ENCODE measurements at places on chromosomes 3 and 15.

DNA sequence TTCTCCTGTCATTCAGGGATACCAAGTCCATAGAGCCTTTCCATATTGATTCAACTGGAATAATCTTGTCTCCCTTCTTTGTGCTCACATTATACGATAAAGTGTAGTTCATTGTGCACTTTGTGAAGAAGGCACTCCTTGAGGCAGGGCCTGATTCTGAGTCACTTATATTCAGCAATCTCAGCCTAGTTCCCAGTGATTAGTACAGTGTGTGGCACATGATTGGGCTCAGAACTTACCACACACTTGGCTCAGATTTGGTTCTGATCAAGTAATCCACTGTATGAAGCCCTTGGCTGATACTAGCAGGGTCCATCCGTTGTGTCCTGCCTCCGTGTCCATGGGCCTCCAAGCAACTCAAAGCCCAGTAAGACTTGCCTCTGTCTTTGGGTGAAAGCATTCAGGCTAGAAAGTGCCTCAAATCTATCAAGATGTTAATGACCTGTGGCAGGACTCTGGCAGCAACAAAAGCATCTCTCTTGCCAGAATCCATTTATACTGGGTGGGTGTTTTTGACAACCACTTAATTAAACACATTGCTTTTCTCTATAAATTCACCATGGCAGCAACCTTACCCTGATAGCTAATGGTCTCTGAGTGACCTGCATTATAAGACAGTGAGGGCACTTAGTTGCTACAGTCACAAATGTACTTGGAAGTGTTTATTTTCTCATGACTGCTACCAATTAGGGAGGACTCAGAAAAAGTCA lies 51.3 kb downstream of the TPRG1 start:
- DNase-seq = no peak

DNA sequence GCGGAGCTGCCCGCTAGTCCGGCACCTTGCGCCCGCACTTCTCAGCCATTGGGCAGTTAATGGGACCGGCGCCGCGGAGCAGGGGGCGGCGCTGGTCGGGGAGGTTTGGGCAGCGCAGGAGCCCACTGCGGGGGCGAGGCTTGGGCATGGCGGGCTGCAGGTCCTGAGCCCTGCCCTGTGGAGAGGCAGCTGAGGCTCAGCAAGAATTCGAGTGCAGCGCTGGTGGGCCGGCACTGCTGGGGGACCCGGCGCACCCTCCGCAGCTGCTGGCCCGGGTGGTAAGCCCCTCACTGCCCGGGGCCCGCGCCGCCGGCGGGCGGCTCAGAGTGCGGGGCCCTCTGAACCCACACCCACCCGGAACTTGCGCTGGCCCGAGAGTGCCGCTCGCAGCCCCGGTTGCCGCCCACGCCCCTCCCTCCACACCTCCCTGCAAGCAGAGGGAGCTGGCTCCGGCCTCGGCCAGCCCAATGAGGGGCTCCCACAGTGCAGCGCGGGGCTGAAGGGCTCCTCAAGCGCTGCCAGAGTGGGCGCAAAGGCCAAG lies 835.0 kb downstream of the TBL1XR1 start:
- no peak for DNase-seq

DNA sequence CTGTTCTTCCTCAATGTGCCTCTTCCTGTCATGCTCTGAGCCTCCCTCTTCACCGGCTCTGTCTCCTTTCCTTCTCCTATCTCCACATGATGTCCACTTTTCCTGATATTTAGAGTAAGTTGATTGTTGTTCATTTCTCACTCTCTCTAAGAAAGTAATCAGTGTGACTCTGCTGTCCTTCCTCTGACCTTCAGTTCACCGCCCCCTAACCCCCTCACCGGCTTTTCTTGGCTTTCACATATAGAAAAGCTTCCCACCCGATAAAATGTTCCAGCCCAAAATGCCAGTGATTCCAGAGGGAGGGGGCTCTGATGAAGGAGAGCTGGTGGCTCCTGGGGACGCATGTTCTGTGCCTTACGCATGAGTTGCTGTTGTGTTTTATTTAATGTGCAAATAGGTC lies 120.5 kb upstream of the ABHD17C start:
- DNase-seq = no peak

- no peak for DNase-seq
Measured at GRCh38 chr3:78738833-78739232, 1029.0 kb downstream of the ROBO1 start.

DNA sequence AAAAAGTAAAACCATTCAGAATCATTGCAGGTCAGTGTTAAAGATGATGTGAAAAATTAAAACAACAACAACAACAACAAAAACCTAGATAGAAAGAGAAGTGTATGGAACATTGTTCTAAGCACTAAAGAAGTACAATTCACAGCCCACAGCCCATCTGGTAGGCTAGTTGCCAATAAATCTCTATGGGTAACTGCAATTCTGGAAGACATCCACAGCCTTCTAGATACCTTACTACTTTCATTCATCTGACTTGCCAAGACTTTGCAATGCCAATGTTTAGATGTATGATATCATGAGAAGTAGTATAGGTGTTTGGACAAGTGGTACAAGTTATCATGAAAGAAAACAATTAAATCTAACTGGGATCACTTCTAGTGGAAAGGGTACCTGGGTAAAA lies 198.6 kb downstream of the VGLL3 start:
- no peak for DNase-seq

DNA sequence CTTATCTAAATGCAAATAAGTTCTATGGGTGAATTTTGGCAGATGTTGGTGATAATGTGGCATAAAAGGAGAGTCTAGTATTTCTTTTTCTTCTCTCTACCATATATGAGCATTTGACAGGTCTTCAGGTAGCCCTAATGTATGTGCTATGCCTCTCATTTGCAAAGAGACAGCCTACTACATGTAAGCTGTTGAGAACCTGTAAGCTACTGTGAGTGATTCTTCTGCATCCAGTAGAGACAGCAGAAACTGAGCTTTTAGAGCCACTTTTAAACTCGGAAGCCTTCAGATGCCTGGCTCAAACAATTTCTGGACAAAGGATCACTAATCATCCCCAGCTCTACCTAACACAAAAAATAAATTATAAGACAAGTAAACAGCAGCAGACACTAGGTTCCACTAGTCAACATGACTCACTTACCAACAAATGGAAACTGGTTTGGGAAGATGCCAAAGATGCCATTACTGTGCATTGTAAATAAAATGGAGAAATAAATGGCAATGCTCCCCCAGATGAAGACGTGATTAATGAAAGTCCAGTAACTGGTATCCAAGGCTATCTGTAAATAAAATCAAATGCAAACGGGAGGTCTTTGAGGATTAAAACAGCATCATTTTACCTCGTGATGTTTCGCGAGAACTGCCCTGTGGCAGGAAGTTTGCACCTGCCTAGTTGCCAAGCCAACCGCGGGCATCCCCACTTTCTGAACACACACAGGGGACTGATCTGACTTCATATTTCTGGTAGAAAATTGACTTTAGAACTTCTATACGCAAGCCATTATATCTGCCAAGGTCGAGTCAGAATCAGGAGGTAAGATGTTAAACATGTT lies 245.3 kb downstream of the DTWD1 start:
- no peak for DNase-seq

DNA sequence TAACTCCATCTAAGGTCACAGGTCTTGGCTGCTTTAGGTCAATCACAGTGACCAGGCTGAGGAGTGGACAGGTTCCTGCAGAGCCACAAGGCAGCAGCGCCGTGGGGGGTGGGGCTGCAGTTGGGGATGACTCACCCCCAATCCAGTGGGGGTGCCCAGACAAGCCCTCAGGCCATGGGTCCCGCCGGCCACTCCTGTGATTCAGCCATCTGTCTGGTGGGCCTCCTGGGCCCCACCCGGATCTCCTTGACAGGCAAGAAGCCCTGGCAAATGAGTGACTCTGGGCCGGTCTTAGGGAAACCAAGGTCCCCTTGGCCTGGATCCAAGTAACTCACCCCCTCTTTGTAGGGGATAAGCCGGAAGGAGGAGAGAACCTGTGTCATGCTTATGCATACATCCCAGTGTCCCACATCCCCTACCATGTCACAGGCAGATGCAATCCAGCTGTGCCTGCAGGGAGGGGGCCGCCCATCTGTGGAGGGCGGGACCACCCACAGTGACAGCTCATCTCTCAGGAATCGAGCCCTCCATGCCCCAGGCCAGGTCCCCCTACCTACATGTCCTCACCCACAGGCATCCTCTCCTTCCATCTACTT lies 495 bp upstream of the COL7A1 start:
- no peak for DNase-seq

- no peak for DNase-seq
Measured at GRCh38 chr15:79858469-79858868, 38.3 kb downstream of the MTHFS start.

DNA sequence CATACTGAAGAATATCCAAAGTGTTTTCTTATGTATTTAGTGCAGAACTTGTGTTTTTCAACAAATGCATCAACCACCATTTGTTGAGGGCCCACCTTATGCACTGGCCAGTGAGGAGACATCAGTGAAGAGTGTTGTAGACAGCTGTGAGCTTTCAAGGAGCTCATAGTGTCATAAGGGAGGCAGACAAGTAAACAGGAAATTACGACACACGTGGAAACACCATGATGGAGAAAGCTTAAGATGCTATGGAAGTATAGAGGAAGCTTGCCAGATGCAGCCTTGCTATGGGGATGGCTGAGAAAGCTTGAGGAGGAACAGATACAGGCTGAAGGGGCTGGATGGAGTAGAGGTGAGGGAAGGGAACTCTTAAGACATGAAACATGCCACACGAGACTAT lies 50.8 kb upstream of the PSMD6 start:
- DNase-seq = no peak

DNA sequence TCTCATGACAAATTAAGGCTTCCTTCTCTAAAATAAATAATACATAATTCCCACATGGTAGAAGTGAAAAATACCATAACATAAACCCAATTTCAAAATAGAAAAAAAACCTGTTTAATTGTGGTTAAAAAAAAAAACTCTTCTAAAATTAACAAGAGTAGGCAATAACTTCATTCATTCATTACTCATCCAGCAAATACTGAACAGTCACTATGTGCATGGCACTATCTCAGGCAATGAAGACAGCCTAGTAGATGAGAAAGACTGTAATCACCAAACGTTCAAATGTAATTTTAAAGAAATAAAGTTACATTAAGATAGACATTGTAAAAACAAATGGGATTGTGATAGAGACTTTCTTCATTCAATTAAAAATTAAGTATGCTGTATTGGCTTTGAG lies 43.4 kb downstream of the TFDP2 start:
- no peak for DNase-seq

- no peak for DNase-seq
Measured at GRCh38 chr15:71748293-71748718, 62.0 kb upstream of the NR2E3 start.

- DNase-seq = no peak
Measured at GRCh38 chr3:72887343-72887704, 522 bp upstream of the GXYLT2 start.

- no peak for DNase-seq
Measured at GRCh38 chr15:85800478-85801123, 5.9 kb upstream of the KLHL25 start.

DNA sequence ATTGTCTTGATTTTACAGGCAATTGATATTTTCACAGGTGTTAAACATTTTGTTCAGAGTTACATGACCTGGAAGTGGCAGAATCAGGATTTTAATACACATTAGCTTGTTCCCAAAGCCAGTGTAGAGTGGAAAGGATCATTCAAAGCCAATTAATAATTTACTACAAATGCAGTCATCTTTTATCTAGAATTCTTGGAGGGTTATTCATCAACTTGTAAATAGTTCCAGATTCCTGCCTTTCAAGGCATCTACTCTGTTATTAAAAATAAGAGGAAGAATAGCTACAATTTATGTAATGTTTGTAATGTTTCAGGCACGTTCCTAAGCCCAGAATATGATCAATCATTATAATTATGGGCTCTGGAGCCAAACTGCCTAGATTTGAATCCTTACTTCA lies 358.5 kb downstream of the ZNF385D start:
- no peak for DNase-seq

DNA sequence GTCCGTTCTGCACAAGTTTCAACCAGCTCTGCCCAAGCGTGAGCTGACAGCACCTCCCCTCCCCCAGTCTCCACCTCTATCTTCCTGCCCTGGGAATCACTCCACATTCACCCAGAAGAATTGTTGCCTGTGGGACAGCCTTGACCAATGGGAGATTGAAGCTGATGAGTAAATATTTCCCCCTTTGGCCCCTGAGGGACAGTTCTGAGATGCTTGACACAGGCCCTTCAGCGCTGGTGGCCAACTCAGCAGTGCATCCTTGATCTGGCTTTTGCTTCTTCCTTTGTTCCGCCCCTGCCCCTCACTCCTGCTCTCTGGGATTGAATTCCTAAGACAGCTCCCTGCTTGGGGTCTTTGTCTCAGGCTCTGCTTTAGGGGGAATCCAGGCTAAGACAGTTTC lies 13.1 kb upstream of the SKIC8 start:
- no peak for DNase-seq

DNA sequence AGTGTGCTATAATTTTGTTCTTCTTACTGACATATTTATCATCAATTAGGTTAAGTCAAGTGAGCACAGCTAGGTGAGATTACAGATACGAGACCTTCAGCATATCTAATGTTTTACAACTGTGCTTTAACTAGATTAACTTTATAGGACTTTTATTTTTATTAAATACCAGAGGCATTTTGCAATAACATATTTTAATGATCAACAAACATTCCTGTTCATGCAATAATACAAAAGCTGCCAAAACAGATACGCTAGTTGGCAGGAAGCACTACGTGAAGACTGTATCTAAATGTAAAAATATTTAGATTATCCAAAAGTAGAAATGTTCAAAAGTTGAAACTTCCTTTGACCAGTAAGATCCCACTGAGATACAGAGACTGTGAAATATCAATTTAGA lies 139.1 kb downstream of the CBLB start:
- DNase-seq = no peak

DNA sequence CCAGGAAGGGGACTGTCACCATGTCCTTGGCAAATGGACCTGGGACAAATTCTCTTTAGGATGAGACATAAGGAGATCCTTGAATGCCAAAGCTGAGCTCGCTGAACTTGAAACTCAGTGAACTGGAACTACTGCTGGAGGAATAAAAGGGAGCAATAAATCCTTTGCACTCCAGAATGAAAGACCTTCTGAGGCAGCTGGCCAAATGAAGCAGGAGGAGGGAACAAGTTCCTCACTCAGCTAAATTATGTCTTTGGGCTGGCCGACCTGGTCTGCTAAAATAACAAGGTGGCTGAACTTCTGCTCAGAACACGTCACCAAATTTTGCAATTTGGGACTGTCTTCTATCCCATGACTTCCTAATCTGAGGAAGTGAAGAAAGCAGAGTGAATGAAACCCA lies 314.7 kb downstream of the LPP start:
- DNase-seq = no peak

- no peak for DNase-seq
Measured at GRCh38 chr15:83714939-83715628, 61.2 kb downstream of the ADAMTSL3 start.

- no peak for DNase-seq
Measured at GRCh38 chr15:74995779-74996765, 709 bp downstream of the SCAMP5 start.
